Fibroblast of skin of right biceps (primary cell): ENCODE measurements at places on chromosomes 3 and 15.

- DNase-seq, result no peak
Measured at GRCh38 chr3:69986419-69986818, 13.1 kb upstream of the SAMMSON start.

DNA sequence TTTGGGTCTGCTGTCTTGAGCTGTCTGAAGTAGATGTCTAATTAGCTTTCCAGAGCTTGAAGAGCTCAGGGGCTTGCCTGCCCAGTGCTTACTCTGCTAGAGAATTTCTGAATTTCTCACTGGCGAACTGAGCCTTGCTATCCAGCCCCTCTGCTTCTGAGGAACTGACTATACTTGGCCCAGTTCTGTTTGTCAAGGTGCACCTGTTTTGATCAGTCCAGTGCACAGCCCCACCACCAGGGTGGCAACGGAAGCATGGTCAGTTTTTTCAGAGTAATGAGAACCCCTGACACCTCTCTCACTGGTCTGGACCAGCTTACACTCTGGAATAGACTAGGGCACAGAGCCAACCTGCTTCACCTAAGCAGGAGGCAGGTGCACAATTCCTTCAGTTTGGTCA lies 25.2 kb downstream of the ITGB5 start:
- DNase-seq, result no peak

DNA sequence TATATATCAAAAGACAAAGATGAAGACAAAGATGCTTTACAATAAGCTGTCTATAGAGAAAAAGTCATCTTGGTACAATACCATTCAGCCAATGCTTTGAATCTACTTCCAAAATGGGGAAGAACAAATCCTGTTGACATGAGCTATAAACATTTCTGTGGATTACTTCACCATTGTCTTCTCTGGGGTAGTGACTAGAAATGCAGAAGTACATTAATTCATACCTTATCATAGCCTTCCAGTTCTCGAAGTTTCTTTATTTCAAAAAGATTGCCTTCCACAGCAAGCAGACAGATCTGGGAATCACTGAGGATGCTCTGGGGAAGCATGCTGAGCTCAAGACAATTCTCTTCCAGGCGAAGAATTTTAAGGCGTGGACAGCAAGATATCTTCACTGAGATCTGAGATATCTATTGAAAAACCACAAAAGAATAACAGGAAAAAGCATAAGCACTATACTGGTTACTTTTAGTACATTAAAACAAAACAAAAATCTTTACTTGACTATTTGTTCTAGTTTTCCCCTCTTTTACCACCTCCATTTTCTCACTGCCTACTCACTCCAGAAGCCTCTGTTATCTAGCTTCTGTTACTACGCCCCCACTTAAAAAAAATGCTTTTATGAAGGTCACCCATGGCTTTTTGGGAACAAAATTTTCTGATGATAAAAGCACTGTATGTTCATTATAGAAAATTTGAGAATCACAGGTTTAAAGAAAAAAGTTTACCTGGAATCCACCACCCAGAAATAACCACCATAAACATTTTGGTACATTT lies 3.6 kb downstream of the LRRC57 start:
- no peak for DNase-seq

DNA sequence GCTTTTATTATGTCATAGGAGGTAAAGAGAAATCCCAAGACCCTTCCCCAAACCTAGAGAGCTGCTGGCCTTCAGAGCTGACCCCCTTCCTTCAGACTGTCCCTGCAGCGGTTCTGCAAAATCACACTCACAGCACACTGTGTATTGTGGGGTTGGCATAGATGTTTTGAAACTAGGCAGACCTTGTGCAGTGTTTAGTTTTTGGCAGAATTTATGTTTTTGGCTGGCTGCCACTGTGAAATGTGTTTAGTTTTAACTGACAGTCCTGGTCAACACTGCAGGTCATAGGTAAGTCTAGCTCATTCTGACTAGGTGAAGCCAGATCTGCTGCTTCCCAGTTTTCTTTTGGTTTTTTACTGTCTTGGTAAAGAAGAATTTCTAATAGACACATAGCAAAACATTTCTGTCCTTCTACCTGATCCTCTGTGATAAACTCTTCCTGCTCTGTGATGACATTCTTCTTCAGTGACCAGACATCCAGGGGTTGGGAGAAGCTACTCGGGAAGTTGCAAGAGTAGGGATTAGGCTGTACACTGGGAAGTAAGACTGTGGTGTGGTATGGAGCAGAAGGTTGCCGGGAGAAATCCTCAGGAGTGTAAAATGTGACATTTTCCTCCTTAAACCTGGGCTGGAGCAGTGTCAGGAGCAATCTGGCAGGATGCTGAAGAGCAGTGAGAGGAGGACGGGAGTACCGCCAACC lies 209.6 kb upstream of the MCTP2 start:
- peak; percentile 39 for DNase-seq

- DNase-seq, result no peak
Measured at GRCh38 chr15:97023488-97023844, 693.0 kb downstream of the NR2F2 start.

GRCh38 chr3:130609166-130609979 lies 92.4 kb downstream of the COL6A6 start:
- peak; percentile 3 for DNase-seq

DNA sequence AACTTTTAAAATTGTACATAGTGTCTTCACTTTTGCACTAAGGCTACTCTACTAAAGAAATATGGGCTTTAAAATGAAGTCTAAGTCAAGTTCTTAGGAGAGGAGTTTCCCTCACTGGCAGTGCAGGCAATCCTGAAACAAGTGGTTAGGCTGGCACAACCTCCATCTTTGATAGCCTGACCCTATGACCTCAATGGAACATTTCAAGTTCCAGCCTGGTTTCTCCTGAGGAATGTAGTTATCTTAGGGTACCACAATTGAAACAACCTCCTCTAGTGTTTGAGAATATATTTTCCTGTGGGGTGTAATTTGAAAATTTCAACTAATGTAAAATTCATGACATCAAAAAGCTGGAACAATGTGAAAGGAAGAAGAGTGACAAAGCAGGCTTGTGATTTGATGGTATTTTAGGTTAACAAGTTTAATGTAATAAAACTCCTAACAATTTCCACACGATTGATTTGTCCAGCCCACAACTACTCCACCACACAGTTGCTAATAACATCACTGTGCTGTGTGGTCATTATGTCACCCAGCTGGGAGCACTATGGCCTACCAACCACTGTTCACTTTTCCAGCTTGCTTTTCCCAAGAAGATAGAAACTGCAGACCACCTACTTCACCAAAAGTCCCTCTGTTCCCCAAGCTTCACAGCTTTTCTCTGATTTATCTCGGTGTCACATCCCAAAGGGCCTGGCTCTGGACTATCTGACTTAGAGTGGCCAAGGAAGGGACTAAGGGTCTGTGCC lies 1.8 kb downstream of the WWTR1 start:
- no peak for DNase-seq

GRCh38 chr3:139339219-139339906 lies 4.5 kb upstream of the MRPS22 start:
- DNase-seq, result peak; percentile 31

GRCh38 chr3:143511174-143511879 lies 336.9 kb downstream of the SLC9A9 start:
- DNase-seq, result no peak

DNA sequence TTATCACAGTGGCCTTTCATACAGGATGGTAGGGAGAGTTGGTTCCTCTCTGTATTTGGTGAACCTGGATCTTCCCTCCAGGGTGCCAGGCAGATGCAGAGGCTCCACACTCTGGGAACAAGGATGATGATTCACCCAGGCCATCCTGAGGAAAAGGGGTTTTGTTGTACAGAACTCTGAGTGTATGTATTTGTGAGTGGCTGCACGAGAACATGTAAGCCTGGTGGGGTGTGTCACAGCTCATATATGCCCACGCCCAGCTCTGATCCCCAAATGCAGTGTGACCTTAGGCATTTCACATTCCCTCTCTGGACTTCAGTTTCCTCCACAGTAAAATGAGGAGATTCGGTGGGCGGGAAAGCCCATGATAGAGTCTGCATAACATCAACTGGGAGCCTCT lies 11.6 kb upstream of the CILP start:
- no peak for DNase-seq

- DNase-seq, result peak; percentile 28
Measured at GRCh38 chr15:31091481-31091880, 10.0 kb downstream of the TRPM1 start.

GRCh38 chr15:96735632-96736240 lies 405.2 kb downstream of the NR2F2 start:
- DNase-seq, result no peak

DNA sequence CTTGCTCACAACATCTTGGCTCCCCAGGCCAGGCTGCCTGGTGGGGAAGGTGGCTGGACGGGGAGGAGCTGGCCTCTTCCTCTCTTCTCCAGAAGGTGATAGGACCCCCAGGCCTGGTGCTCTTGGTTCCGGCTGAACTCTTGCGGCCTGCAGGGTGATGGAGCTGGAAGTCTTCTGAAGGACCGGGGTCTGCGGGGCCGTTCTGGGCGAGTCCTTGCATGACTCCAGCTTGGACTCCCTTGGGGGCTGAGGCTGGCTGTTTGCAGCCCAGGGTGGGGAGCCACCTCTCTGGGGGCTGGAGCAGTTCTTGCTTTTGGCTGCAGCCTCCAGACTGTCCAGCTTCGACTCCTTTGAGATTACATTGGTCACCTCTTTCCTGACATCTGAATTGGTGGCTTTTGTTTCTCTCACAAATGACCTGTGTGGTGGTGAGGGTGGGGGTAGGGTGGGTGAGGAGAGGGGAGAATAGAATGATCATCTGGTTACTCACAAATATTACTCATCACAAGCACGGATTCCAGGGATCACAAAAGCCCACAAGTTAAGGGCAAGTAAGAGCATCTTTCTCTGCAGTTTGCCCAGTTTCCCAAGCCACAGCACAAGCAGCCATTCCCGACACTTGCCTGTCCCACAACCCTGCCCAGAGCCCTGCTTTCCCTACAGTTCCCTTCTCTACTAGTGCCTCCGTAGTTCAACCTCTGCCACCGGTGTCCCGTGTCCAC lies 149.1 kb upstream of the HACD2 start:
- DNase-seq, result peak; percentile 97

- DNase-seq, result no peak
Measured at GRCh38 chr3:142628801-142629200, 32.6 kb downstream of the PLS1 start.

- no peak for DNase-seq
Measured at GRCh38 chr3:33926998-33927605, 128.7 kb downstream of the PDCD6IP start.

DNA sequence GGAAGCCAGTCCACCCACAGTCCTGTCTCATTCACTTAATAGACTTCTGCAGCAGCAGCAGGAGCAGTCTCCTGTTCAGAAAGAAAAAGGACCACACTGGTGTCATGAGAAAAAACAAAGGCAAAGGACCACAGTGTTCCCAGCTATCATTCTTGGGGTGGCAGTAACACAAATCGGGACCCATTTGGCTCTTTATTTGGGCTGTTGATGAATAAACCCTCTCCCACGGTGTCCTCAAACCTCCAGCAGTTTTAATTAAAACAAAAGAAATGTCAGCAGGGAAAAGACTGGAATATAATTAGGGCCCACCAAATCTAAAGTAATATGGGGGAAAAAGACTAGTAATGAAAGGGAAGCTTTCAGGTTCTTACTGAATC lies 210.5 kb upstream of the SLC2A2 start:
- DNase-seq, result no peak

DNA sequence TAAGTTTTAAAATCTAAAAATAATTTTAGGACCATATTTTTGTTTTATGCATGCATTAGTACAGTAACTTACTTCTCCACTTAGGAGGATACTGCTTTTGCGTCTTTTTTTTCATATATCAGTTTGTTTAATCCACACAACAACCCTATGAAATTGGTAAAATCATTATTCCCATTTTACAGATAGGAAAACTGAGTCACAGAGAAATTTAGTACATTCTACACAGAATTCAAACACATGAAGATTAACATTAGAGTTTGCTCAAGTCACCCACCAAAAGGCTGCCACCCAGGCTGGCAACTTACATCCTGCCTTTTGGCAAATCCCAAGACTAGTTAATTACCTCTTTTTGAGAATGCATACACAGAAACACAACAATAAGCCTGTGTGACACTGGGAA lies 28.7 kb downstream of the TNIK start:
- no peak for DNase-seq

DNA sequence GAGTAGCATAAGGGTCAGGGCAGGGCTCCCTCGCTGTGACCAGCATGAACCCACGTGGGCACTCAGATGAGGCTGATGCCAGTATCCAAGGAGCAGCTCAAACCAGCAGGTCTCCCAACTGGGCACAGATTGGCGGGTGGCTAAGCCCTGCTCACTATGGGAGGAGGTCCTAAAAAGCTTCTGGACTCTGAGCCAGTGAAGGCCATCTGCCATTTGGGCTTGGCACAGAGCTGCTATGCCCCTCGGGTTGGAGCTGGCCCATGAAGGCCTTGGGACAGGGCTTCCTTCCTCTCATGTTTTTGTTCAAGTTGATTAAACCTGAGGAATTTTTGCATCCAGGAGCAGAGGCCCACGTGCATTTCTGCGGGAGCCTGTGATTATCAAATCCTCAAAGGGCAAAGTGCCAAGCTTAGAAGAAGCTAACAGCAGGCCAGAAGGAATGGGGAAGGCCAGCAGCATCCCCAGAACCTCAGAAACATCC lies 4.3 kb upstream of the STRA6 start:
- DNase-seq, result peak; percentile 56

DNA sequence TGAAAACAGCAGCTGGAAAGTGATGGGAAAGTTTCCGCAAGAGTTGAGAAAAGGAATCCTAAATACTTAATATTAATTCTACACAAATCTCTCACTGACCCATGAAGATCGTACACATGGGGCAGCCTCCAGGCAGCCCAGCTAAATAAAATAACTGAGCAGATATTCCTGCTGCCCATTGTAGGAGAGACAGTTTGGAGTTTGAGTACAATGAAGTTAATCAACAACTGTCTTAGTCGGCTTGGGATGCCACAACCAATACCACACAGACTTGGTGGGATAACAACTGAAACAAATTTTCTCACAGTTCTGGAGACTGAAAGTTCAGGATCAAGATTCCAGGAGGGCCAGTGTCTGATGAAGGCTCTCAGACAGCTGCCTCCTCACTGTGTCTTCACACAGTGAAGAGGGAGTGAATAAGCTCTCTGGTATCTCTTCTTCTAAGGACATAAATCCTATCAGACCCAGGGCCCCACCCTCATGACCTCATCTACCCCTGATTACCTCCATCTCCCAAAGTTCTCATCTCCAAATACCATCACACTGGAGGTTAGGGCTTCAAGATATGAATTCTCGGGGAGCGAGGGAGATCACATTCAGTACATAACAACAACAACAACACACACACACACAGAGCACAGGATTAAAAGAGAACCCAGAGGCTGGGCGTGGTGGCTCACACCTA lies 9.7 kb downstream of the TRPM7 start:
- DNase-seq, result peak; percentile 79

- no peak for DNase-seq
Measured at GRCh38 chr15:75502360-75502759, 50.9 kb upstream of the SIN3A start.

- DNase-seq, result no peak
Measured at GRCh38 chr15:86295511-86295910, 215.8 kb downstream of the AGBL1 start.

DNA sequence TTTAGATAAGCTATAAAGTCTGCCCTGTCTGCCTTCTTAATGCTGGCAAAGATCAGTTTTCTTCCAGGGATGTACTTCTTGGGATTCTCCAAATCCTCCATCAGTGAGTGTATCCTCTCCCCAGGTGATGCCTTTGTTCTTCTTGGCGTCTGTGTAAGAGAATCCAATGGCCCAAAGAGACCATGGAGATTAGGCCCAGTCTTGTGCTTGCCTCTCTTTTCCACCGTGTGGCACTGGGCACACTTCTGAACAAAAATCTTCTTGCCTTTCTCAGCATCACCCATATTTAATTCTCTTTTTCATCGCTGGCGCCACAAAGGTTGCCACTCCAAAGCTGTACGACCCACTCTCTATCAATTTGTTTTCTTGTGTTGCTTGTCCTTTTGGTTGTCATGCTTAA lies 32.2 kb upstream of the TAMM41 start:
- DNase-seq, result no peak

- DNase-seq, result no peak
Measured at GRCh38 chr3:128063865-128064264, 11.6 kb downstream of the SEC61A1 start.
